ENCODE measurements at places on chromosomes 4 and X.

DNA sequence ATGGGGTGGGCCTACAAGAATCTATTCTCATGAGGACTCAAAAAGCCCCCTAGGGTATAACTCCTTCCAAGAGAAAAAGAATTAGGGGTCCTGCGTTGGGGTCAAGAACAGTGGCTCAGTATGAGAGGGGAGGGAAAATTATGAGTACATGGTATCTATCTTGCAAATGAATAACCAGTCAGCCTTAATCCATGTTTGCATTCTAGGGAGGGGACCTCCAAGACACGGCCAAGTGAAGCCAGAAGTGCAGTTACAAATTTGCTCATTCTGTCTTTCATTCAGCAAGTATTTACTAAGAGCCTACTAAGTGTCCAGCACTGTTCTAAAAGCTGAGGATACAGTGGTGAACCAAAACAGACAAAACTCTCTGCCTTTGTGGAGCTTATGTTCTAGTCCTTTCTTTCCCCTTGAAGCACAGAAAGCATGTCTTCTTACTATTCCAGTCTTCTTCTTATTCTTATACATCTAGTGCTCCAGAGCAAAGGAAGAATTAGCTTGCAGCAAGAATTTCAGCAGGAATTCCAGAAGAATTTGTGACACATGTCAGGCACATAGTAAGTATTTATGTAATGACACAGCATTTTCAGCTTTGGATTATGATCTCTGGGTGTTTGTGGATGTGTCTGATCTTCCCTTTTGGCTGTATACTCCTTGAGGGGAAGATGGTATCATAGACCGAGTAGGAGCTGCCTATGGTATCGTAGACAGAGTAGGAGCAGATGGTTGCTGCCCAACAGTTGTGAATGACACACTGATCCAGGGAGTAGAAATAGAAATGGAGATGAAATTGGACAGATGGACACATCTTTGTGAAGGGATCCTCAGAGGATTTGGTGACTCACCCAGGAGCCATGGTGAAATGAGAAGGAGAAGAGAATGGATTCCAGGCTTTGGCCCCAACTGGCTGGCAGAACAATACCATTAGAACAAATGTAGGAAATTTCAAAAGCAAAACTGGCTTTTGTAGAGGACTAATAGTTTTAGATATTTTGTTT is 75.9 kb downstream of the COQ2 start:
- DNase-seq: no peak

DNA sequence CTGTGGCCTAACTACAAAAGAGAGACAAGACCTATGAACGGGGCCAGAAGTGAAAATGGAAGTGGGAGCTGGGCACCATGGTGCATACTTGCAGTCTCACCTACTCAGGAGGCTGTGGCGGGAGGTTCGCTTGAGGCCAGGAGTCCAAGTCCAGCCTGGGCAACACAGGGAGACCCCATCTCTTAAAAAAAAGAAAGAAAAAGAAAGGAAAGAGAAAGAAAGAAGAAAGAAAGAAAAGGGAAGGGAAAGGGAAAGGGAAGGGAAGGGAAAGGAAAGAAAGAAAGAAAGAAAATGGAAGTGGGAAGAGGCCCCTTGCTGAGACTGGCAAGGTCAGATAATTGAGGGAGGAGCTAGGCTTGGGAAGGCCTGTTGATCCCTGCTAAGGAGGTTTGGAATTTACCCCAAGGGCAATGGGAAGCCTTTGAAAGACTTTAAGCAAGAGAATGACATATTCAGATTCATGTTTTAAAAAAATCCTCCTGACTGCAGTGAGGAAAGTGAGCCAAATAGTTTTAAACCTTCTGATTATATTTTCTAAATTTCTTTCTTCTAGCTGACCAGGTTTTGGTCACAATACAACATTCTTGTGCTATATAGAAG is 17.7 kb upstream of the HERC5 start:
- no peak for DNase-seq

DNA sequence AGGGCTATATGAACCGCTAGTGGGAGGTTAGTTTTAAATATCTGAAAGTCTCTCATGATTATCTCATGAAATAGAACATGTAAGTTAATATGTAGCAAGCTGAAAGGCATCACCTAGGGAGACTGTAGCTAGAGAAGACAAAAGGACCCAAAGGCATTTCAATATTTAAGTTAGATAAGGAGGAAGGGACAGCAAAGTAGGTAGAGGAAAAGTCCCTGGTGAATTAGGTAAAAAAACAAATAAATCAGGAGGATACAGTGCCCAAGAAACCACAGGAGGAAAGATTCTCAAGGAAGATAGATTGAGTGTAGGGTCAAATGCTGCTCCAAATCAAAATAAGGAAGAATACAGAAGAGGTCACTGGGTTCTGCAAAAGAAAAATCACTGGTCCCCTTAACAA is 175.5 kb downstream of the GASK1B start:
- DNase-seq: no peak

DNA sequence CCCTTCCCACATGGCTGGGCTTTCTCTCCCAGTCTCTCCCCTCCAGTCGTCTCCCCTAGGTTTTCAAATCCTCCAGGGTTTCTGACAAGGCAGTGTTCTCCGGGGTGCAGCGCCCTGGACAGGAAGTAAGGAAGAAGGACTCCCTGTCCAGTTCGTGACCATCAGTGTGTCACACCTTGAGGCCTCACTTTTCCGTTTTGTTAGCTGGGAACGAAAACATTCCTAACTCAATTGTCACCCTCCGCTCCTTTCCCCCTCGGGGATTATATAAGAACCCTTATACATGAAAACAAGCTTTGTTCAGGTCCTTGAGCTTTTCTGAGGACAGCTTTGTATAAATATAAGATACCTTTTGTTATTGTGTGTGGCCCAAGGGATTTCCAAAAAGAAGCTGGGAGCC is 92.1 kb downstream of the KDR start:
- no peak for DNase-seq

DNA sequence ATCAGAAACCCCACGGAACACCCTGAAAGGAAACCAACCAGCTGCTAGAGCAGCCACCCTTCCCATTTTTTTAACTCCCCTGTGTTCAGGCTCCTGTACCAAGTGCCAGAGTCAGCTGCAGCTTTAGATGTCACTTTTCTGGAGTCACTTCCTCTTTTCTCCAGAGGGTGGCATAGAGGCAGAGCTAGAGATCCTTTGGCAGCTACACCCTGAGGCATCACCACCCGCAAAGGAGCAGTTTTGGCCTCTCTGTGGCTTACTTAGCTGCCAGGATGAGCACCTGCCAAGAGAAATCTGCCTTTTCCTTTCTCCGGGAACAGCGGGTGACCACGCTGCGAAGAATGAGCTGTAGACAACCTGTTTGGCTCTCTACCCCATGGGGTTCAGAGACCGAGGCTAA is 58.0 kb upstream of the CHRDL1 start:
- DNase-seq: no peak

DNA sequence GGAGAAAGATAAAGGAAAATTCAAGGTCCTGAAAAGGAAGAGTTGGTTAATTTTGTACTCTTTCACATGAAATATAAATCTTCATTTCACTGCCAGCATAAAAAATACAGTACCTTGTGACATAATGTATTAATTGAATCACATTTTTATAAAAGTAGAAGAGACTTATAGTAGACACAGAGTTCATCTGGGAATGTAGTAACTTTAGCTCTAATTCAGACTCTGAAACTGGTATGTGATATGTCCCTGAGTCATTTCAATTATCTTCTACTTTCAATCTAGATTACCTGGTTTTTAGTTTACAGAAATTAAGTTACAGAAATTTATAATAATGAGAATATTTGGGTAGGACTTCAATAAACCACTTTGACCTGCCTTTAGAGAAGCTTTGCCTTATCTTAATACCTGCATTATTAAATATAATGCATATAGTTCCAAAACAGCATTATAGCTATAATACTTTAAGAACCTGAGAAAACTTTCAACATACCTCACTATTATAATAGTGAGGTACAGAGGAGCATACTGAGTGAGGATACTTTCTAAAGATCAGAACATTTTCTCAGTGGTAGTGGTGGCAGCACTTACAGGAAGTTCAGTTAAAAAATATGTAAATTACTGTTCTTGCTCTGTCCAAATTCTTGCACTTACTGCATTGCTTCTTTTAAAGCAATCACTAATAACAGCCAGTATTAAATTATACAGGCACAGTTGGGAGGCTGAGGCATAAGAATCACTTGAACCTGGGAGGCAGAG is 11.2 kb downstream of the NEK1 start:
- no peak for DNase-seq

GRCh38 chr4:23058165-23058776 is 365.5 kb downstream of the GBA3 start:
- DNase-seq: no peak

DNA sequence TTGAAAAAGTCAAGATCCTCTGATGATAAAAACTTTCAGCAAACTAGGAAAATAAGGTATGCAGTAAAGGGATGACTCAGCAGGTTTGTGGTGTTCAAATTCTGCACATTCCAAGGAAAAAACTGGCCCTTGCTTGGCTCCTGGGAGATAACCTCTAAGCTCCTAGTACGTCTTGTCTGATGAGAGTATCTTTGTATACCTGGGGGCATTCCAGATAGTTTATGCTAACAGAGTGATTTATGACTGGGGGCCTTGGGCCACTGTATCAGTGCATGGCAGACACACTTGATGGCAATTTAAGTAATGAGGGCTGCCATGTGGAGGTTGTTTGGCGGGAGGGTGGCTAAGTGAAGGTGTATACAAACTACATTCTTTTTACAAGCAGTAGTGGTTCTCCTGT is 56.9 kb downstream of the NSG1 start:
- DNase-seq: no peak

DNA sequence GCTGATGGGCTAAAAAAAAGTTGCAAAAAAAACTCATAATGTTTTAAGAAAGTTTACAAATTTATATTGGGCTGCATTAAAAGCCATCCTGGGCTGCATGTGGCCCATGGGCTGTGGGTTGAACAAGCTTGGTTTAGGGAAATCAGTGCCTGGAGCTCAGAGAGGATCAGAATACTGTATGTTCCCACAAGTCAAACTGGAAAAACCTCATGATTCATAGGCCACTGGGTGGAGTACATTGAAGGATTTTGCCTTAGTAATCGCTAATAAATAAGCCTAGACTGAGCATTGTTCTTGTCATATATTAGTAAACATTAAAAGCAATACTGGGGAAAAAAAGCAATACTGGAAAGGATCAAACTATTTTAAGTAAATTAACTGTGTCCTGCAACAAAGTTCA is 246.3 kb upstream of the TAPT1 start:
- DNase-seq: no peak

DNA sequence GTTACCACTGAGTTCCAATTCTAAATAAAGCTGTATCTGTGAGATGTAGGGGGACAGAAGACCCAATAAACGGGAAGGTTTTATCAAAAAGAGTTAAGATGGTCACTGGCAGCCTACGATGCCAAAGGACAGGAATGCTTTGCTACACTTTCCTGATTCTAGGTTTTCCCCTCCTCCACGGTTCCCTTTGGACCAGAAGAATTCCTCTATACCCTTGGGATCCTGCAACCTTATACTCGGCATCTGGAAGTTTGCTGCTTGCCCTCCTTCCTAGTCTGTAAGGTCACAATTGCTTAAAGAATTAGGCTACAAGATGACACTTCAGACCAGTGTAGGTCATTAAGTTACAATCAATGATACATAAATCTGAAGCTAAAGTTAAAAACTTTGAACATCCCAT is 64.3 kb downstream of the SCML2 start:
- DNase-seq: no peak

DNA sequence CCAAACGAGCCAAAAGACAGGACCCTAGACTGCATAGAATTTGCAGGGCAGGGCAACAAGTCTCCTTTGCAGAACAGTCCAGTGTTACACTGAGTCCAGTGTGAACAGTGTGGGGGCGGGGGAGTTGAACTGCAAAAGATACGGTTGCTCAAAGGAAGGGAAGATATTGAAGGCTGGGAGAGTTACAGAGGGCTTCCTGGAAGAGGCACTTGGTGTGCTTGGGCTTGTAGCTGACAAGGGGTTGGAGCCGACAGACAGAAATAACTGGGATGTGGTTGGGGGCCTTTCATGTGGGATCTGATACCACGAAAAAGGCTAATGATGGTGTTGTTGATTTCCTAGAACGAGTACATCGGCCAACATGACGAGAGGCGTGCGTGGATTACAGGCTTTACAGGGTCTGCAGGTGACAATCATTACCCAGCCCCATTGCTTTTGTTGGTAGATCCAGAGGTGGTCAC is 6.1 kb downstream of the XPNPEP2 start:
- no peak for DNase-seq

DNA sequence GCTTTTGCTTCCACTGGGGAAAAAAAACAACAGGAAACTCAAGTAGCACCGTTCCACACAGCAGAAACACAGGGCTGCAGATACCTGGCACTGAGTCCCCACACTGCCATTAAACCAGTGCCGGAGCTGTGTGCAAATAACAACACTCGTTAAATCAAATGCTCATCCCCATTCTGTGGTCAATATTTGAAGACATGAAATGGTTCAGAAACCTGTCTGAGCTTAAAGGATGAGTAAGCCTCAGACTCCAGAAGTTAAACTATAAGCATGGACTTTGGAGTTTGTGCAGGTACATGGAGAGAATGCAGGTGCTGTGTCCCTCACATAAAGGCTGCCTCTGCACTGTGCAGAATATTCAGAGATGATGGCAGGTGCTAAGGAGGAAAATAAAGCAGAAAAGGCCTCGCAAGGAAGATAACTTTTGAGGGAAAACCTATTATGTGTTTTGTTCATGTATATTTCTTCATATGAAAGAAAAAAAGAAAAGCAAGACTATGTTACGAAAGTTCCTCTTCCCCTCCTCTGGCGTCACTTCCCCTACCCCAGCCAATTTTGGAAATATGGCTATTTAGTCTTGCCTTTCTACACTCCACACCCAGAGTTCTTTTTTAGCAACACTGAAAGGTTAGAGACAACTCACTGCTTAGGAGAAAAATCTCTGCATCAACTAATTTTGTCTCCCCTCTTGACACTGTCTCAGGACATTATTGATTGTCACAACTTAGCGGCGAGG is 4.6 kb downstream of the MPP1 start:
- no peak for DNase-seq

GRCh38 chrX:139930916-139931645 is 1.8 kb downstream of the ATP11C start:
- DNase-seq: peak; percentile 19

DNA sequence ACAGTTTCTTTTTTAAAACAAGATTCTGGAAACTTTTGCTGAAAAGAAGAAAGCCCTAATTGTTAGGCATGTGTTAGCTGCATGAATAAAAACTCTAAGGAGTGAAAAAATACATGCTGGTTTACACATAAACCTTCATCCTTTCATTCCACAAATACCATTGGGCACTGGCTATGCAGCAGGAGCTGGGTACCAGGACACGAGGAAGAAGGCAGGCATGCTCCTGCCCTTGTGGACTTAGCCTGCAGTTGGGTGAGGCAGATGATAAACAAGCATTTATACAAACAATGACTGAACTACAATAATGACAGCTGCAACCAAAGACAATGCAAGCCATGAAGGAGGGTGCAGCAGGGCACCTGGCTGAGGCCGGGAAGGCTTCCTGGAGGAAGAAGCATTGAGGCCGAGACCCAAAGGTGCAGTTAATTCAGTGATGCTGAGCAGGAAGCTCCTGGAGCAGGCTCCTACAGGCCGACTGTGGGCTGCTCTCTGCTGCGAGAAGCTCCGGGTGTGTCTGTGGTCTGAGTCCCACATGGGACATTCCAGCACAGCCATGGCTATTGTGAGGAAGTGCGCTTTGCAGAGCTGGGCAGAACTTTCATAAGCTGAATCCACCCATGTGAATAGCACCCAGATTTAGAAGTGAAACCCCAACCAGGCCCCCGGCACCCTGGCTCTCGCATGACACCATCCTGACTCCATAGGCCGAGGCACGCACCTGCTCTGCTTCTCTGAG is 44.0 kb upstream of the MXD4 start:
- DNase-seq: no peak

All from GM13977 (cell line).